ENCODE measurements at places on chromosomes 6 and 20. TPM values are rescaled to one million over a fixed set of nuclear protein-coding genes. Genes with fewer than 3 reads are reported as not detected.

The MTFR2 gene
- total RNA-seq, result 0.25 TPM

The SNAP25 gene
- 113 TPM for total RNA-seq

The ANGPT4 gene
- total RNA-seq, result not detected

The WASF1 gene
- total RNA-seq, result 116 TPM

The SUMO4 gene
- total RNA-seq, result 4.2 TPM

The ZFP57 gene
- not detected for total RNA-seq

The EYA2 gene
- 1.5 TPM for total RNA-seq

The PRL gene
- total RNA-seq, result not detected

The SLC16A10 gene
- total RNA-seq, result 7.6 TPM

The SALL4 gene
- 0.49 TPM for total RNA-seq

The BPIFB1 gene
- total RNA-seq, result not detected

Measured in temporal lobe (tissue), 4 donors.